Activated CD8-positive, alpha-beta memory T cell treated with anti-CD3 and anti-CD28 coated beads, Interleukin-2, amount 10 ng/mL, durations not matched to agents 7 days and 5 days (primary cell): ENCODE measurements at places on chromosomes 3 and 15. TPM values are rescaled to one million over a fixed set of nuclear protein-coding genes. Genes with fewer than 3 reads are reported as not detected.

KY gene
- not detected for total RNA-seq

FYTTD1 gene
- 35.5 TPM for total RNA-seq

ZNF620 gene
- total RNA-seq = 8.3 TPM

CATSPER2 gene
- total RNA-seq = 0.94 TPM

LRRC31 gene
- total RNA-seq = not detected
